GM23248 (cell line): ENCODE measurements at places on chromosomes 2 and 18. TPM values are rescaled to one million over a fixed set of nuclear protein-coding genes. Genes with fewer than 3 reads are reported as not detected.

DNA sequence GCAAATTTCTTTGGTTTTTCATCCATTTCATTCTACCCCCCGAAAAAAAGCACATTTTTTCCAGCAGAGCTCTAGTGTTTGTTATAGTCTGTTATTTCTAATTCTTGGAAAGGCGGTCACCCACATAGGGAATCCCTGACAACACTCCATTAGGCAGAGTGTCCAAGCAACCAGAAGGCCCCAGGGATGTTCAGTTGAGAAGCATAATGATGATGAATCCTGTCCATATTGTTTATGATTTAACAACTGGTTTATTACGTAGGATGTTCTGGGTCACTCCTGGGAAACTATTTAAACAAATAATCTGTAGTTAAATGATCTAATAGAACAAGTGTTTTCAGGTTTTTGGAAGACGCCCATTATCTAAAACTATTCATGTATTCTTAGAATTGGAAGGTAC, 388.7 kb downstream of the TNS1 start:
- DNase-seq: no peak
- H3K4me3 ChIP-seq: no peak overlapping the region
- H3K36me3 ChIP-seq: no peaks in the 10 kb centered on the region
- no peaks in the 10 kb centered on the region for H3K27me3 ChIP-seq
- H3K4me1 ChIP-seq: no peaks in the 10 kb centered on the region

GRCh38 chr2:51158251-51158650, 126.3 kb upstream of the NRXN1 start:
- H3K27ac ChIP-seq: no peak overlapping the region
- no peaks in the 10 kb centered on the region for H3K27me3 ChIP-seq
- DNase-seq: no peak
- H3K36me3 ChIP-seq: no peaks in the 10 kb centered on the region
- H3K4me1 ChIP-seq: no peaks in the 10 kb centered on the region
- H3K4me3 ChIP-seq: no peak overlapping the region

- DNase-seq: no peak
- no peaks in the 10 kb centered on the region for H3K36me3 ChIP-seq
- no peaks in the 10 kb centered on the region for H3K27me3 ChIP-seq
- no peaks in the 10 kb centered on the region for H3K4me1 ChIP-seq
- no peak overlapping the region for H3K27ac ChIP-seq
- no peak overlapping the region for H3K4me3 ChIP-seq
These were observed 64.3 kb upstream of the PLA2R1 start for GRCh38 chr2:160126756-160127155.

Gene FRZB
- 0.32 TPM in 1 of 2 replicates, not detected in the other for total RNA-seq

Gene IL1F10
- not detected in 2 replicates for total RNA-seq

- no peaks in the 10 kb centered on the region for H3K36me3 ChIP-seq
- peaks cover 75% of the 10 kb centered on the region for H3K4me1 ChIP-seq
- no peak for DNase-seq
- H3K4me3 ChIP-seq: no peak overlapping the region
These were observed 102.1 kb upstream of the CDC42EP3 start for GRCh38 chr2:37773371-37774130.

Gene LYG1
- total RNA-seq: not detected in 2 replicates

DNA sequence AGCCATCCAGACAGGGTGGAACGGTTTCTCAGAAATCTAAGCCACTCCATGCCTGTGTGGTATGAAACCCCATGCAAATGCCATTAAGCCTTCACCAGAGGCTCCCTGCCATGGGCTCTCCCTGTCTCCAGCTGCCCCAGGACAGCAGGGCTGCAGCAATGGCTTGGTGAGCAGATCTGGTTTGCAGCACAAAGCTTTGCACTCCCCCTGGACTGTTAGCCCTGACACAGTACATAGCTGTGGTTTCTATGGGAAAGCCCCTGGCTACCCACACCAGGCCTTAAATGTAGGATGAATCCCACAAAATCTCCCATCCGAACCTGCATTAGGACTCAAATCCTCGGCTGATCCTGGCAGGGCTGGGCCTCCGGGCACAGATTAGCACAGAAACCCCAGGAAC, 291.6 kb downstream of the TNS1 start:
- peak; percentile 45 for DNase-seq
- H3K27me3 ChIP-seq: no peaks in the 10 kb centered on the region
- H3K4me3 ChIP-seq: no peak overlapping the region

DNA sequence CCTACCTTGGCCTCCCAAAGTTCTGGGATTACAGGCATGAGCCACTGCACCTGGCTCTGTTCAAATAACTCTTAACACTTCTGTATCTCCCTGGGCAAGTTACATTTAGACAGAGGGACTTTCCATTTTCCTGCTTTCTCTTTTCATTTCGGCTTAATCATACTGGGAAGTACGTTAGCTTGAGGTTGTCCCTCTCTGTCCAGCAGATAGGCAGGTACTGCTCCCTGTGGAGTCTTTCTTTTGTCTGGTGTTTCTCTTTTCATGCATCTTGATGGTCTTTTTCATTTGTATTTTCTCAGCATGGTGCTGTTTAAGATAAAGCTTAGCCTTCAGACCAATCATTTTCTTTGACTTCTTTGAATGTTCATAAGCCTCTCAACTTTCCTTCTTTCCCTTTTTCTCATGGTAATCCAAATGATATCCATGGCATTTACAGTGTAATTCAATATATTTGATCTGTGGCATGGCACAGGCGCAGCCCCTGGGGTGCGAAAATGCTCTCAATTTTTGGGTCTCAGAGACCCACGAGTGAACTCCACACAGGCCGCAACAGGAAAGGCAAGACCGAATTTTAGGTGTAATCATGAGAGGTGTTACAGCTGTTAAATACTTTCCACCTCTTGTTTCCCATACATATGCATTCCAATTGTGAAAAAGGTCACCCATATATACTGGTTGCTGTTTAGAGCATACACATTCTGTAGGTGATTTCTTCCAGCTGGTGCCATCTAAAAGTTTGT, 99.9 kb upstream of the MYO3B start:
- no peak overlapping the region for H3K4me3 ChIP-seq
- no peak overlapping the region for H3K27ac ChIP-seq
- no peaks in the 10 kb centered on the region for H3K27me3 ChIP-seq
- H3K4me1 ChIP-seq: peaks cover 7% of the 10 kb centered on the region
- DNase-seq: no peak

Gene DNAJC5G
- total RNA-seq: not detected in 2 replicates

GRCh38 chr2:104321116-104321795, 532.7 kb upstream of the POU3F3 start:
- H3K27ac ChIP-seq: no peak overlapping the region
- no peak overlapping the region for H3K4me3 ChIP-seq
- H3K36me3 ChIP-seq: no peaks in the 10 kb centered on the region

GRCh38 chr2:65654496-65654895, 222.1 kb upstream of the SPRED2 start:
- no peak for DNase-seq
- H3K27ac ChIP-seq: no peak overlapping the region
- no peaks in the 10 kb centered on the region for H3K36me3 ChIP-seq
- H3K4me1 ChIP-seq: no peaks in the 10 kb centered on the region

GRCh38 chr18:75139226-75139911, 69.6 kb downstream of the PTGR3 start:
- DNase-seq: no peak
- H3K36me3 ChIP-seq: no peaks in the 10 kb centered on the region
- no peak overlapping the region for H3K27ac ChIP-seq
- no peak overlapping the region for H3K4me3 ChIP-seq
- 0 out of 2 replicates have a peak, but pooled peaks cover 5% of the 10 kb centered on the region for H3K27me3 ChIP-seq

- peak overlapping the region; percentile 66 for H3K4me3 ChIP-seq
- H3K4me1 ChIP-seq: no peaks in the 10 kb centered on the region; the same call in 1 of the 2 replicates
- no peaks in the 10 kb centered on the region for H3K36me3 ChIP-seq
- H3K27me3 ChIP-seq: peaks cover 45% of the 10 kb centered on the region
- no peak overlapping the region for H3K27ac ChIP-seq
These were observed 160.3 kb downstream of the INO80D start for GRCh38 chr2:205925373-205926337.

DNA sequence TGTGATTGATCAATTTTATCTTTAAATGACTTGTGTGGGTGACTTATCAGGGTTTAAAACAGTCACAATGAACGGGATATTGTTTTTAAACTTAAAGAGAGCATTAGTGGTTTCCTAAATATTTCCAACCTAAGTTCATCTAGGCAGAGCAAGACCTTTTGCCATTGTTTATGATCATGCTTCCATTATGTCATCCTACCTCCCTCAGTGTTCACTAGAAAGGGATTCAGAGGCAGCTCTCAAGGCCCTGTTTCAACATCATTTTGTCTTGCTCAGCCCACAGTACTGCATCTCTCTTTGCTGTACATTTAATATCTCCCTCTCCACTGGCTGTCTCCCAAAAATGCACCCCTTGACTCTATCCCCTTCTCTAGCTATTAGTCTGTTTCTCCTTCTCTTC, 21.5 kb upstream of the PELI1 start:
- H3K27ac ChIP-seq: no peak overlapping the region
- peak; percentile 58 for DNase-seq
- H3K36me3 ChIP-seq: no peaks in the 10 kb centered on the region
- H3K27me3 ChIP-seq: no peaks in the 10 kb centered on the region
- no peak overlapping the region for H3K4me3 ChIP-seq

GRCh38 chr2:49465157-49465831, 311.0 kb upstream of the FSHR start:
- no peaks in the 10 kb centered on the region for H3K27me3 ChIP-seq
- DNase-seq: no peak
- no peak overlapping the region for H3K27ac ChIP-seq
- H3K36me3 ChIP-seq: no peaks in the 10 kb centered on the region
- H3K4me3 ChIP-seq: no peak overlapping the region
- no peaks in the 10 kb centered on the region for H3K4me1 ChIP-seq

Gene LINC00305
- not detected in 2 replicates for total RNA-seq

DNA sequence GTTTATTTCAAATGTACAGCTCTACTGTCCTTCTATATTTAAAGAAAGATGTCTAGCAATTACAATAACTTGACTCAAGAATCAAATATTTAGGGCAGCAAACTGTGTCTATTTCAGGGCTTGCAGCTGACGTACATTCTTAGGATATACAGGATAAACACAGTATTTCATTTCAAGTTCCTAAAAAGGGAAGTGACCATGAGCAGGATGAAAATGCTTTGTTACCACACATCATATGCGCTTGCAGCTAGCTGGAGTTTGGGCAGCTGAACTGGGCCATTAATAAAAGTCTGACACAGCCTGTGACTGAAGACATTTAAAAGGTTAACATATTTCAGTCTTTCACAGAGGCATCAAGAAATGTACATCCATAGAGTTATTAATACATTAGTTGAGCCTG, 264.6 kb upstream of the TRIB2 start:
- H3K4me1 ChIP-seq: peaks cover 23% of the 10 kb centered on the region
- no peaks in the 10 kb centered on the region for H3K36me3 ChIP-seq
- H3K27me3 ChIP-seq: no peaks in the 10 kb centered on the region
- DNase-seq: no peak
- no peak overlapping the region for H3K27ac ChIP-seq
- no peak overlapping the region for H3K4me3 ChIP-seq

DNA sequence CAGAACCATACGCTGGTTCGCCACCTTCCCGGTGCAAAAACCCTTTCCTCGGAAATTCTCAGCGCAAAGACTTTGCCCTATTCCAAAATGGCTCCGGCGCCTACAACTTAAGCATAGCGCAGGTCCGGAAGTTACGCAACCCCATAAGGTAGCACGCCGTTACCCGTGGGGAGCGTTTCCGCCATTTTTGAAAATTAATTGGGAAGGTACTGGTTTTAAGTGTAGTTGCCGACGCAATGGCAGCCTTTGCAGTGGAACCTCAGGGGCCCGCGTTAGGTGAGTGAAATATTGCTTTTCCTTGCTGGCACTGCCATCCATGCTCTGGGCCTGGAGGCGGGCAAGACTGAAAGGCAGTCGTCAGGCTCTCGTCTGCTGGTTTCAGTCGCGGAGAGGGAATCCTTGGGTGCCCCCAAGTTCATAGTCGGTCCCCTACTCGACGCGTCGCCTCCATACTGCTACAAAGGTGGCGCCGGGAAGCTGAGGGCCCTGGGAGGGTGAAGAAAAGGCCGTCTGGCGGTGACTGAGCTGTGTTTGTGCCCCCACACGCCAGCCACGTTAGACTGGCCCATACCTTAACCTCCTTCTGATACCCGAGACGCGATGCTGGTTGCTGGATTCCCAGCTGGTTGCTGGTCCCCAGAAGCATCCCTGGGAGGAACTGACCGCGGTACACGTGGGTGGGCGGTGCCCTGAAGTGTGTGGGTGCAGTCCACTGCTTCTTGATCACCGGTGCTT, at the start of gene NUP35:
NUP35 (plus strand) TSS at position 222 of the 735 bp plus-strand sequence; CDS start at position 237, 15 bp downstream.
- H3K36me3 ChIP-seq: no peaks in the 10 kb centered on the region
- peak; percentile 97 for DNase-seq
- peak within 1 kb of the TSS; percentile 97 for H3K4me3 ChIP-seq

- no peaks in the 10 kb centered on the region; the same call in 1 of the 2 replicates for H3K27me3 ChIP-seq
- no peak overlapping the region for H3K4me3 ChIP-seq
- H3K27ac ChIP-seq: no peak overlapping the region
- no peaks in the 10 kb centered on the region for H3K36me3 ChIP-seq
- H3K4me1 ChIP-seq: no peaks in the 10 kb centered on the region
These were observed 154.4 kb downstream of the DDX1 start for GRCh38 chr2:15745907-15746702.

Gene MAPK4
- 0.22 TPM in 1 of 2 replicates, not detected in the other for total RNA-seq

DNA sequence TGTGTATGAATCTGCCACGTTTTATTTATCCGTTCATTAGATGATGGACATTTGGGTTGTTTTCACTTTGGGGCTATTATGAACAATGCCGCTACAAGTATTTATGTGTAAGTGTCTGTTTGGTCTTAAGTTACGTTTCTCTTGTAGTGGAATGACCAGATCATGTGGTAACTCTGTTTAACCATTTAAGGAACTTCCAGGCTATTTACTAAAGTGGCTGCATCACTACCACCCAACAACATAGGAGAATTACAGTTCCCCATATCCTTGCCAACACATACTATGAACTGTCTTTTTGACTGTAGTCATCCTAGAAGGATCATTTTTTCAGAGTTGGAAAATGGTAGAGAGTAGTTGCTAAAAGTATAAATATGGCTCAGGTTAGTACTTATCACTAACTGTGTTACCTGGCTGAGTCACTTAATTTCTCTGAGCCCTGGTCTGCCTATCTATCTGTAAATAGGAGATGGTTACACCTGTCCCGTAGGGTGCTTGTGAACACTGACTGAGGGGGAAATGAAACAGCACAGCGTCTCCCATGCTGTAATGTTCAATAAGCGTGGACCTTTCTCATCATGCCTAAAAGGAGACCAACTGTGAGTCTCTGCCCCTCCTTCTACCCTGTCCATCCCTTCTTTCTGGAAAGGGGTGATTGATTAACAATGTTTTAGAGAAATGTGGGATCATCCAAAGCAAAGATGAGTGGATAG, 103.1 kb downstream of the SH3RF3 start:
- H3K27me3 ChIP-seq: 0 out of 2 replicates have a peak, but pooled peaks cover 9% of the 10 kb centered on the region
- peaks cover 18% of the 10 kb centered on the region for H3K4me1 ChIP-seq
- no peaks in the 10 kb centered on the region for H3K36me3 ChIP-seq
- DNase-seq: no peak

GRCh38 chr2:160474891-160475787, 18.5 kb downstream of the RBMS1 start:
- no peaks in the 10 kb centered on the region for H3K36me3 ChIP-seq
- peaks cover 50% of the 10 kb centered on the region for H3K4me1 ChIP-seq
- DNase-seq: no peak
- no peak overlapping the region for H3K27ac ChIP-seq
- H3K4me3 ChIP-seq: no peak overlapping the region
- H3K27me3 ChIP-seq: no peaks in the 10 kb centered on the region
